ENCODE measurements at places on chromosomes 16 and 17.
A peak's percentile ranks its signal among the peaks of the same experiment; 100 is the strongest.

GRCh38 chr16:86863609-86864008, 285.3 kb downstream of the FOXL1 start:
- DNase-seq: no peak

GRCh38 chr16:2691491-2692248, 9.3 kb downstream of the KCTD5 start:
- DNase-seq: no peak

- no peak for DNase-seq
Observed at GRCh38 chr17:17784657-17785267, 52.0 kb downstream of the SREBF1 start.

DNA sequence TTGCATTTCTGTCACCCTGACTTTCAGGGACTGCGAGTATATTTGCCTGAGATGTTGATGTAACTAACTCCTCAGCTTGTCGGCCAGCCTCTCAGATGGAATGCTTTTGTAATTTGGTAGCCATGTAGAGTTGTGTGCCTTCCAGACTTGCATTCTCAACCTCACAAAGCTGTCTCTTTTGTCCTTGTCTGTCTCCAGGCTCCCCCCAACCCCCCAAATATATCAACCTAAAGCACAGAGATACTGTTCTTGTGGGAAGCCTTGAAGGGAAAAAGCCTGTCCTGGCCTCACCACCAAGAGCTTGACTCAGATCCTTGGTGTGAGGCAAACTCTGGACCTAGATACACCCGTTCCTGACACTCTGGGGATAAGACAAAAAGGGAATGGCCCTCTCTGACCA, 18.4 kb downstream of the SAP30BP start:
- DNase-seq: no peak

GRCh38 chr17:50219342-50219741, 17.9 kb upstream of the COL1A1 start:
- DNase-seq: peak; percentile 85

DNA sequence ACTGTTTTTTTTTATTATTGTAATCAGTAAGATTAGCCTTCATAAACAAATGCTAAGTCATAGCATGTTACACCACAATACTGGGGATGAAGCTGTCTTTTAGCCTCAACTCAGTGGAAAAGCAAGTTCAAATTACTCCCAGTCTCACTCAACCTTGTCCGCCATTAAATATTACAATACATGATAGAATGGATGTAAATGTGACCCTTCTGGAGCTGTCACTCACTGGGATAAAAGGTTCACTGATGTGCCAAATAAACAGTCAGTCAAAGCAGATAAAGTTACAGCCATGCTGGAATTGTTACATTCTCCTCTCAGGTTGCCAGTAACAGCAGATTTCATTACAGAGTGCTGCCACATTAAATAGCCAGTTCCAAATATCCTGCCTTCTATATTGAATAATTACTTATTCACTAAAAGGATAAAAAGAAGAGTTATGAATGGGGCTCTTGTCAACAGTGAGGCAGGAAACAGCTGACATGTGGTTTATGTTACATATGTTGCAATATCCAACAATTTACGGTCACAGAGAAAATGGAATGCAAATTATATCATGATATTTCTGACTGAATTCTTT, 53.4 kb downstream of the BRIP1 start:
- peak; percentile 12 for DNase-seq

DNA sequence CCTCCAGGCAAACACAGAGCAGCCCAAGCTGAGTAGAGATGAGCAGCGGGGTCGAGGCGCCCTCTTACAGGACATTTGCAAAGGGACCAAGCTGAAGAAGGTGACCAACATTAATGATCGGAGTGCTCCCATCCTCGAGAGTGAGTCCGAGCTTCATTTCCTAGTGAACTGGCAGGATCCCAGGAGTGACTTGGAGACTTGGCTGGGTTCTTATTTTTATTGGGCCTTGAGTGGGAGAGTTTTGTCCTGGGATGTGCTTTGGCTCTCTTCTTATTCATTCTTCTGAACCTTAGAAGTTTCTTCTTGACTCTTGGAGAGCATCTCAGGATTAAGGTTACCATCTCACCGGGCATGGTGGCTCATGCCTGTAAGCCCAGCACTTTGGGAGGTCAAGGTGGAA, 27.2 kb upstream of the CDC6 start:
- DNase-seq: no peak

DNA sequence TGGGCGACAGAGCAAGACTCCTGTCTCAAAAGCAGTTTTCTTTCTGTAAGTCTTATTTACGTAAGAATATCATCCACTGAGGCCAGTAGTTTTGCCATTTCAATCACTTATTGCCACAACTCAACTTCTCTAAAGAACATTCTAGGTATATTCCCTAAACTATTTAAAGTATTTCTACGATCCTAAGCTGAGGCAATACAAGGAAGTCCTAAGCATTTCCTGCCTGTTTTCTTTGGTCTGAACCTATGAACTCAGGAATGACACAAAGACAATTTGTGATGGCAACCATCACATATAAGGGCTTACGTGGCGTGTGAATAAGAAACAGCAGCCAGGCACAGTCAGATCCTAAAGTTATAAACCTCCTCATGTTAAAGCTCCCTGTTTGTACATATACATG, 14.2 kb downstream of the USP36 start:
- DNase-seq: no peak

- DNase-seq: no peak
Observed at GRCh38 chr17:31493656-31494155, 102.2 kb downstream of the RAB11FIP4 start.
